Anterior cingulate cortex (tissue), 58 donors: ENCODE measurements at places on chromosomes 4 and X.

DNA sequence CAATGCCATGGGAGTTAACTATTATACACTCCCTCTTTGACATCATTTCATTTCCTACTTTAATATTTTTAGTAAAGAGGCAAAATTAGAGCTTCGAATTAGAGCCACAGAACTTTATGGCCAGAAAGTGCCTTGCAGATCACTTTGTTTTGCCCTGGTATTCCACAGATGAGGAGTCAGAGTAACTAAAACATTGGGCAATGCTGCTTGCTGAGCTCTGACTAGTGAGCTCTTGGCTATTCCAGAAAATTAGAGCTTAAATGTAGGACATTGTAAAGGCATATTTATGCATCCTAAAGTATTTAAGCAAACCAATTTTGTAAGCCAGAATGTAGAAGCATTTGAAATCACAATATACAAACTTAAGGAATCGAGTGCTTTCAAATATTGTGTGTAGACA is 6.3 kb upstream of the ZNF827 start:
- no peak for DNase-seq

DNA sequence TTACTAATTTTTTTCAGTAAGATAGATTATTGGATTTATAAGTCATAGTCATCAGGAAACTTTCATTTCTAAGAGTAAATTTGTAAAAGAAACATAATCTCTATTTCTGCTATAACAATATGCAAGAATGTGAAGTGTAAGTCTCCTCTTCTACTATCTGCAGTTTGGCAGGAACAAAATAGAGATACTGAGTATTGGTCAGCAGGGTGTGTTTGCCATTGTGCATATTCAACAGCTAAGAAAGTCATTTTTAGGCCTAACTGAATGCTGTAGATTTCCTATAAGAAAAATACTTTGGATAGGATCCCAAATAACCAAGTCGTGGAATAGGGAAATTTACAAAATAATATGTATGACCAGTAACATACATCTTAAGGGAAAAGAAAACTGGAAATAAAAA is 253.3 kb upstream of the EPHA5 start:
- DNase-seq = no peak

- DNase-seq = no peak
Measured at GRCh38 chr4:142917678-142918077, 71.6 kb upstream of the INPP4B start.

- DNase-seq = no peak
Measured at GRCh38 chrX:24696294-24696693, 2.6 kb downstream of the POLA1 start.

DNA sequence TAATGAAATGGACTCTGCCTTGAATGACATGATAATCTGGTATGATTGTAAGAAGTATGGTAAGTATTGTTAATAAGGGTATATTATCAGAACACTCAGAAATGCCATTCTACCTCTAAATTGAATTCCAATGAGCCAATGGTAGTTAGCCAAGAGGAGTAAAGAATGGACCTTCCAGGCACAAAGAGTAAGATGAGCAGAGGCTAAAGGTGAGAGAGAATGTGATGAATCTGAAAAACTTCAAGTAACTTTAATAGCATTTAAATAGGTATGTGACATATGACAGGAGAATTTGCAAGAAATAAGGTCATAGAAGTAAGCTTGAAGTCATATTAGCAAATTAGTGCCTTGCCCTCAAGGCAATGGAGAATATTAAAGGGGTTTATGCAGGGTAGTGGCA is 152.4 kb downstream of the BANK1 start:
- no peak for DNase-seq

- no peak for DNase-seq
Measured at GRCh38 chr4:128524311-128524710, 236.7 kb upstream of the PGRMC2 start.

- DNase-seq = no peak
Measured at GRCh38 chr4:76714226-76714625, 183.7 kb downstream of the SOWAHB start.

GRCh38 chrX:69070949-69071650 is 94.2 kb downstream of the PJA1 start:
- DNase-seq = peak; percentile 0

- no peak for DNase-seq
Measured at GRCh38 chr4:16691450-16691849, 207.0 kb downstream of the LDB2 start.

DNA sequence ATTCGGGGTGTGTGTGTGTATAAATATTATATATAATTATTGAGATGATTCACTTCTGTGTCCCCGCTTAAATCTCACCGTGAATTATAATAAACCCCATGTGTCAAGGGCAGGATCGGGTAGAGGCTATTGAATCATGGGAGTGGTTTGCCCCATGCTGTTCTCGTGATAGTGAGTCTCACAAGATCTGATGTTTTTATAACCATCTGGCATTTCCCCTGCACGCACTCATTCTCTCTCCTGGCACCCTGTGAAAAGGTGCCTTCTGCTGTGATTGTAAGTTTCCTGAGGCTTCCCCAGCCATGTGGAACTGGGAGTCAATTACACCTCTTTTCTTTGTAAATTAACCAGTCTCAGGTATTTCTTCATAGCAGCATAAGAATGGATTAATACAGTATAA is 851.4 kb upstream of the AGA start:
- DNase-seq = no peak

DNA sequence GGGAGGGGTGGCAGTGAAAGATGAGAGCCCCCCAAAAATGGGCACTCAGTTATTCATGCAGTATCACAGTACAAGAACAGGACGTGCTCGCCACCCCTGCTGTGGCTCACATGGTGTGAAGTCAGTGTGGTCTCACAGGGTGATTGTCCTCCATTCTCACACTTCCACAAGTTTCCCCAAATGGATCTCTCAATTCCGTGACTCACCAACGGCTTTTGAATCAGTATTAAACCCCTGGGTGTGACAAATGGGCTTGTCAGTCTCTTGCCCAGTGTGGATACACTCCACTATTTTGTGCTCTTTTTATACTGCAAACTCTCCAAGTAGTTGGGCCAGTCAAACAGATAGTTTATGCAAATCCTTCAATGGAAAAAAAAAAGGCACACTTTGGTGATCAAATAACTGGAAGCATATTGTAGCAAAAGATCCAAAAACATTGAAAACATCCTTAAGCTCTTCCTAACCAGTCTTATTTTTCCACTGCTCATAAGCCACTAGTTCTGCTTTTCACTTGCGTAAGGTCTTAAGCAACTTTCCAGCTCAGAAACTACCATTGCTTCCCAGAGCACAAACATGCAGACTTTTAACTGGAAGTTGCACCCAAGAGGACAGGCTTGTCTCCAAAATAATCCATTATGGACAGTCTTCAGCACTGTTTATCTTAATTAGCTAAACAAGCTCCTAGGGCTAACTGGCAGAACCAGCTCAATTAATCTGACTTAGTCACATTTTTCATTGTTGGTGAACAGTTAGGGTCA is 365.7 kb downstream of the PPP3CA start:
- DNase-seq = no peak

- no peak for DNase-seq
Measured at GRCh38 chrX:38754102-38754790, 47.0 kb upstream of the MID1IP1 start.

GRCh38 chr4:14844061-14844460 is 158.2 kb upstream of the CPEB2 start:
- no peak for DNase-seq

GRCh38 chr4:155339588-155339987 is 37.2 kb downstream of the MAP9 start:
- no peak for DNase-seq

DNA sequence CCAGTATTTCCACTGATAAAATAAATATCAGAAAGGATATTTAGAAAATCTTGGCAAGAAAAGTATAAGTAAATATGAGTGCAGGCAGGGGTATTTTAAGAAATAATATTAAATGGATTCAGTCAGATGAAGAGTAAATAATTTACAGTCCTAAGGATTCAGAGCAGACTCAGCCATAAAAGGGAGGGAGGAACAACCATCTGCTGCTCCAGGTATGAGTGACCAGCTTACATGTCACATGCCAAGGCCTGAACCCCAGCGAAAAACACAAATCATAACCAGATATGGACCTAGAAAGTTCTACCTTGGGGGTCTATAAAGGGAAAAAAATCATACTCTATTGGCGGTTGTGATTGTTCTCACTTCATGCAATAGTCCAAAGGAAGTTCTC is 166.8 kb downstream of the COL4A6 start:
- DNase-seq = no peak

GRCh38 chr4:40912460-40913184 is 162.9 kb downstream of the NSUN7 start:
- DNase-seq = peak; percentile 32

GRCh38 chr4:912548-913279 is 19.4 kb downstream of the GAK start:
- no peak for DNase-seq

GRCh38 chr4:6019316-6020263 is 1.4 kb upstream of the C4orf50 start:
- DNase-seq = peak; percentile 11

GRCh38 chr4:3417448-3417847 is 24.3 kb upstream of the HGFAC start:
- DNase-seq = no peak

- no peak for DNase-seq
Measured at GRCh38 chr4:106270736-106271135, 45.3 kb downstream of the TBCK start.

DNA sequence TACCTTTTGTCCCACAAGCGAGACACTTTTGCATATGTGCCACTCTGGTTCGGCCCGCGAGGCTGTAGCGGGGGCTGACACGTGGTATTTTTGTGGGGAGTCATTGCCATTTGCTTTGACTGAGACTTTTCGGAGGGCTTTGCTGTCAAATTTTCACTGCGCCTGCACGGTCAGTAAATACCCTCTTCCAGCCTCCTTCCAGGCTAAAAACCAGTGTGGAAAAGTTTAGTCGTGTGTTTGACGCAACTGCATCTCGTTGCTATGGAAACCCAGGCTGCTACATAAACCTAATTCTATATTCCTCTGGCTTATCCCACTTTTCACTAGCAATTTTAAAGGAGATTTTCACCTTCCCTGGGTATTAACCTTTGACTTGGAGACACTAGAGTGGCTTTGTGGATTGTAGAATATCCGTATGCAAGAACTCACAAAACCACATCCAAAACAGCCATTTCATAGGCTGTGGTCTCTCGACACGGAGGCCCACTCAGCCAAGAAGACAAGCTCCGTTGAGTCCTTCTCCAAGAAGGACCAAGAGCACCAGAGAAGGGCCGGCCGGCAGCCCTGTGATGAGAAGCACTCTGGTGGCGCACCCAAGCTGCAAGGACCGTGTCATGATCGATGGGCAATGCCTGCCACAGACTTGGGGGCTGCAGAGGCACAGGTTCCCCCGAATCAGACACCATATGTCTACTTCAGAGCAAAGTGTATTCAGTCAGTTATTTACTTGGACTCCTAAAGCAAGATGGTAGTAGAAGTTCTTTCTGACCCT is 38.4 kb upstream of the ENPP6 start:
- DNase-seq = no peak

GRCh38 chr4:79467246-79467932 is 59.4 kb upstream of the GK2 start:
- DNase-seq = no peak

GRCh38 chr4:25213347-25213979 is 20.4 kb upstream of the PI4K2B start:
- no peak for DNase-seq

DNA sequence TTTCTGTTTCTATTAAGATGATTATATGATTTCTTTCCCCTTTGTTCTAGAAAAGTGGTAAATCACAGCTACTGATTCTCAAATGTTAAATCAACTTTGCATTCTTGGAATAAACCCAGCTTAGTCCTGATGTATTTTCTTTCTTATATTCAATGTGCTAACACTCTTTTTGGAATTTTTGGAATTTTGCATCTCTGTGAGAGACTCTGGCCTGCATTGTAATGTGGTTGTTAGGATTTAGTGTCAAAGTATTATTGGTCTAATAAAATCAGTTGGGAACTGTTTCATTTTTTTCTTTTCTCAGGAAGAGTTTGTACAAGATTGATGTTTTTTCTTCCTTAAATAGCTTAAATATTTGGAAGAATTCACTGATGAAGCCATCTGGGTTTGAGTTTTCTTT is 109.6 kb downstream of the KIT start:
- DNase-seq = no peak

GRCh38 chr4:64250061-64250460 is 159.2 kb downstream of the TECRL start:
- no peak for DNase-seq

- DNase-seq = no peak
Measured at GRCh38 chr4:107255114-107255513, 219.0 kb upstream of the DKK2 start.

DNA sequence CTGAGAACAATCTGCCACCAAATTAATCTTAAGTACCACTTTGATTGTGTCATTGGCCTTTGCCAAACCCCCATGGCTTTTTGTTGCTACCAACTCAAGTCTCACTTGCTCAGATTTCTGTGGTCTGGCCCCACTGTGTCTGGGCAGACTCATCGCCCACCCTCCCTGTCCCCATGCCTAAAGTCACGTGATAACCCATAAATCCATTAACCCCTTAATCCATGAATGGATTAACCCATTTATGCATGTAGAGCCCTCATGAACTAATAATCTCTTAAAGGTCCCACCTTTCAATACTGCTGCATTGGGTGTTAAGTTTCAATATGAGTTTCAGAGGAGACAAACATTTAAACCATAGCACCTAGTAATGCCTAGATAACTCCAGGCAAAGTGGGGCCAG is 78.5 kb upstream of the BLTP1 start:
- no peak for DNase-seq

DNA sequence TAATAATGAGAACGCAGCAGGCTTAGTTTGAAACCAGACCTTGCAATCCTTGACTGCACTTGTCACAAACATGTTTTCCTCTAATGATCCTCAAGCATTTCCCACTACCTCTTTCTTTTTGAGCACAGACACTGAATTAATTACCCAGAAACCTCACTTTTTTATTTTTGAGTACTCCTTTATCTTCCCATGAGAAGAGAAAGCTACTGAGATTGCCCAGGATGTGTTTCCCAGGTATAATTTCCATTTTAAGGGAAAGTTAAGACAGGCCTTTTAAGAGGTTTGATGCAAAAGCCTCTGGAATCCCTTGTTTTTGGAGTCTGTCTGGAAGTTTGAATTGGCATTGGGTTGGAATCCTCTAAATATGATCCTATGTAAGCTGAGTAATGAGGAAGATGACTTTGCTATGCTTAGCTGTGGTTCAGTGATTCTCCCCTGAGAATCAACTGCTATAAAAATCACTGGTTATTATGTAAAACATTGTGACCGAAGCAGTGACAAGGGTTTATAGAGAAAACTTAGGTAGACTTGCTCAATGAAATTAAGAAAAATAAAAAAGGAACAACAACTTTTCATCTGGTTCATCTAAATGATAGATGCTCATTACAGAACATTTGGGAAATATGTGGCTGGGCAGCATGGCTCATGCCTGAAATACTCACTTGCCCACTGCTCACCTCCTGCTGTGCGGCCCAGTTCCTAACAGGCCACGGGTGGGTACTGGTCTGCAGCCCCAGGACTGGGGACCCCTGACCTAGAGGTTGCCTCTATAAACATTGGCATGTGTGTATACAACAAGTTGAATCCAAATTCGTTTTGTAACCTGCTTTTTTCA is 10.8 kb upstream of the RHOH start:
- no peak for DNase-seq

DNA sequence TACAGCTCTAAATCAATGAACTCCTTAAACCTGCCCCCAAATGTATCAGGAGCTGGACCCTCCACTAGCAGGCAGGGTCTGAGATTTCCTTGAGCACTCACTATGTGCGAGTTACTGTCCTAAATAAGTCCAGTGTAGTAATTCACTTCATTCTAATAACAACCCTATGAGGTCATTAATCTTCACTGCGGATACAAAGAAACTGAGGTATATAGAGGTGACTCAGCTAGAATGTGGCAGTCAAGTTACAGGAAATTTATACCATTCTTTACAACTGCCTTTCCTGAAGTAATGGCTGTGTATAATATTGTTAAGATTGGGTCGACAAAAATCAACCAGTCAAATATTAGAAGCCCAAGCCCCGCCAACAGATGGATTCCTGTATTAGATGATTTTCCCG is 473.9 kb upstream of the FTHL17 start:
- DNase-seq = no peak
